ENCODE measurements at places on chromosomes 6 and 20. TPM values are rescaled to one million over a fixed set of nuclear protein-coding genes. Genes with fewer than 3 reads are reported as not detected.
A peak's percentile ranks its signal among the peaks of the same experiment; 100 is the strongest.

The ANGPT4 gene
- not detected for total RNA-seq

The KCNQ5 gene
- not detected for total RNA-seq

The GNAS-AS1 gene
- total RNA-seq, result under 0.01 TPM

The LST1 gene
- not detected for total RNA-seq

The OR2H2 gene
- not detected for total RNA-seq

The CNKSR3 gene
- total RNA-seq, result 8.3 TPM

The C20orf144 gene
- under 0.01 TPM for total RNA-seq

The SNPH gene
- 1.8 TPM for total RNA-seq

The RNF39 gene
- not detected for total RNA-seq

The CCR6 gene
- not detected for total RNA-seq

The LY6G6C gene
- total RNA-seq, result not detected

The TINAG gene
- total RNA-seq, result not detected

The RNF5 gene
- total RNA-seq, result 44.4 TPM

The LINC00237 gene
- total RNA-seq, result under 0.01 TPM

GRCh38 chr6:47105469-47106178, 63.5 kb upstream of the ADGRF1 start:
- no peak for DNase-seq

- no peak for DNase-seq
Observed at GRCh38 chr6:125252891-125253290, 48.9 kb downstream of the HDDC2 start.

DNA sequence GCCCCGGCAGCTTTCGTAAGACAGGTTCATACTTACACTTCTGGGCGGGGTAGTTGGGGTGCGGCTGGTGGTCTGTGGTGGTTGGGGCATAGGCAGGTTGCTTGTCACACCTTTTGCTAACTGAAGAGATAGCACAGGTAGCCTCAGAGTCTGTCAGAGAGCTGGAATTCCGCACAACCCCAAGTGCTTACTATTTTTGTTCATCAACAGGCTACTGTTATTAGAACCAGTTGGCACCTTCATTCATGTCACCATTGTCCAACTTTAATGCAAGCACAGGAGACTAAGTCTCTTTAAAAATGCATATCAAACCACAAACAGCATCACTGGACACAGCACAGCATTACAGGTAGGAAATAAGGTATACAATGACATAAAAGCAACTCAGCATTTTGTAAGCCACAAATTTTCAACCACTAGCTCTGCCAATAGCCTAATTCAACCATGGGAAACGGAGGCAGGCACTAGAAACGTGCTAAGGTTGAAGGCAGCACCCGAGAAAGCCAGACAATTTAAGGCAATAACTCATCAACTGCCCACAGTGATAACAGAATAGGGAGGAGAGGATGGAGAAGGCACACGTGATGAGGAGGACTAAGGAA, 143.8 kb downstream of the ZMYND8 start:
- no peak for DNase-seq

DNA sequence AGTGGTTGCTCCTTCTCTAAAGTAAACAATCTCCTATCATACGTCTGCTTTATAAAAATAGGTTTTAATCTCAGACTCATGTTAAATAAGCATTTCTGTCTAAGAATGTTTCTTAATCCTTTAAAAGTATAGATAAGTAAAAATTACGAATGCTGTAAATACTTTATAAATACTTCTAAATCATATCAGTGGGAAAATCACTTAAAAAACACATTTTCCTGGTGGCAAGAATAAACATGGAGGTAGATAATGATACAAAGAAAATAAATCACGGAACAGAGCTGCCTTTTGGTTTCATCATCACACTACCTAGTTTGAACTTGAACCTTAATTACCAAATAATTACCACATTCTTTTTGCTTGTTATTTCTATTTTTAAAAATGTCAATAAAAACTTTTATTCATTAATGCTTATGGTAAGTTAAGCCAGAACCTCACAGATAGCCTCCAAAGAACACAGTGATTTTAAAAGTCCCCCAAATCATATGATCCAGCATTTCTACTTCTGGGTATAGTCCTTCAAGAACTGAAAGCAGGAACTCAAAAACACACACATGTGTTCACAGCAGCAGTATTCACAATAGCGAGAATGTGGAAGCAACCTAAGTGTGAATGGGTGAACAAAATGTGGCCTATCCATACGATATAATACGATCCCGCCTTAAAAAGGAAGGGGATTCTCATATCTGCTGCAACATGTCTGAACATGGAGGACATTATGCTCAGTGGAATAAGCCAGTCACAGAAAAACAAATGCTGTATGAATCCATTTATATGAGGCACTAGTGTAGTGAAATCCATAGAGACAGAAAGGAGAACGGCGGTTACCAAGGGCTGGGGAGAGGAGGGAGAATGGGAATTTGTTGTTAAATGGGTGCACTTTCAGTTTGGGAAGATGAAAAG, 72.4 kb downstream of the SLC22A23 start:
- no peak for DNase-seq

- no peak for DNase-seq
Observed at GRCh38 chr6:106648651-106649308, 19.4 kb downstream of the QRSL1 start.

DNA sequence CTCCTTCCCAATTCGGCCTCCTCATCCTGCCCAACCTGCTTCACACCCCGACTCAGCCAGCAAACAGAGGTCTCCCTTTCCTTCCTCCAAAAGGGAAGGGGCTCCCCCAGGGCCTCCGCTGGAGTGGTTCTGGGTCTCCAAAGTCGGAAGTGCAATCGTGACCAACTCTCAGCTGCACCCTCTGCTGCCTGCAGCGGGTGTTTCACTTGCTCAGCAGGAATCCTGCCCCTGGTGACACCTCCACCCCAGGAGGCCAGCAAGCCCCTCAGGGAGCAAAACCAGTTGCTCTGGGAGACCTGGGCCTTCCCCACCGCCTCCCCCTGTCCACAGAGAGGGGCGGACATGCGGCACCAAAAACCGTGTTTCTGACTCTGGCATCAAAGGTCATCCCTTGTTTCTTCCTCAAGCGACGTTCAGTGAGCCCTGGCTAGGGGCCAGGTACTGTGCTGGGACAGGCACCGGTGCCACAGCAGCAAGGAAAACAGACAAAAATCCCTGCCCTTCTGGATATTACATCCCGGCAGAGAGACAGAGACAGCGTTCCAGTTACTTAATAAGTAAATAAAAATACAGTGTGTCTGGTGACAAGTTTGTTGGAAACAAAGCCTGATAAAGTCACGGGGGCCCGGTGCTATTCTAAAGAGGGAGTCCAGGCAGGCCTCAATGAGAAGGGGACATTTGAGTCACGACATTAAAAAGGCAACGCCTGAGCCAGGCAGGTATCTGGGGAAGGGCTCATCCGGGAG, 219.0 kb downstream of the BMP7 start:
- no peak for DNase-seq

DNA sequence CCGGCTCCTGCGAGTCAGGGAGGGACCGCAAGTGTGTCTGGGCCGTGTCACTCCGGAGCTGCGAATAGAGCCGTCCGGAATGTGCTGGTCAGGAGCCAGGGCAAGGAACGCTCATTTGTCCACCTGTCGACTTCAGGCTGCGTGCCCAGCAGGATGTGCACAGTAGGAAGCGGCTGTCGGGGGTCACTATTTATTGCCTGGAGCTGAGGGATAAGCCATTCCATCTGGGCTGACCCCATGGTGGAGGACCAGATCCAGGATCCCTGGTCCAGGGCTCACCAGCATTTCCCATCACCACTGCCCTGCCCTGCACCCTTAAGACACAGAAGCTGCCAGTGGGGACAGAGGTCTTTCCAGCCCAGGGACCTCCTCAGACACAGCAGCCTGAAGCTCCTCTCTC, 14.7 kb downstream of the NTSR1 start:
- peak; percentile 63 for DNase-seq

GRCh38 chr20:16712511-16712947, 17.3 kb upstream of the SNRPB2 start:
- no peak for DNase-seq

DNA sequence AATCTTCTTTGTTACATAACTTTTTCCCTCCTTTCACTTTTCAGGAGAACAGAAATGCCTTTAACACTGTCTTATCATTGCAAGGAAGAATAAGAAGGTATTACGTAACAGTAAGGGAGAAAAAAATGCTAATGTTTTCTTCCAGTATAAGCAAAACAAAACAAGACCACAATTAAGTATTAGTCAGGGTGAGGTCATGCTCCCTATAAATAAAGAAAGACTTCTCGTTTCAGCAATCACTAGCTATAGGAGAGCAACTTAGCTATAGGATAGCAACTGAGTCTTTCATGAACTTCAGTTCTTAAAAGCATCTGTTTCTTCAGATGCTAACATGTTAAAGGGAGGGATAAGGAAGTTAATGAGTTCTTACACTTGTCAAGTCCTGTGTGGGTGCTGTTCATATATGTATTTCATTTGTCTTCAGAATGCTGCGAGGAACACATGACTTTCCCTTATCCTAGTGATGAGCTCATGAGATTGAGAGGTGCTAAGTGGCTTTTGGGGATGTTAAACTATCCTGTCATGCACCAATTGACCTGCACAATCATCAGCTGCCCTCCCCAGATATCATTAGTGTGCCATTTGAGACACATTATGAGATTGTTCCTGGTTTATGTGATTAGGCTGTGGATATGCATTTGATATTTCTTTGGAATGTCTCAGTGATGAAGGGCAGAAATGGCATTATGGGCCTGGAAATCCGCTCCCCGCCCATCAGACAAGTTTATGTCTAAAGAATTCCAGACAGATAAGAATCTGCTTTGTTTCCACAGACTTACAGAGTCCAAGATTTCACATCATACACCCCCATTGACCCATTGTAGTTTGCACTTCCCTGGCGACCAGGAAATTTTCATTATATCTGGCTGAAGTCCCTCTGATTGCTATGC, 37.5 kb downstream of the LAMA4 start:
- peak; percentile 92 for DNase-seq

GRCh38 chr20:25177890-25178321, 17.6 kb upstream of the ENTPD6 start:
- no peak for DNase-seq

- DNase-seq, result no peak
Observed at GRCh38 chr6:107689190-107689589, 134.9 kb downstream of the SCML4 start.

DNA sequence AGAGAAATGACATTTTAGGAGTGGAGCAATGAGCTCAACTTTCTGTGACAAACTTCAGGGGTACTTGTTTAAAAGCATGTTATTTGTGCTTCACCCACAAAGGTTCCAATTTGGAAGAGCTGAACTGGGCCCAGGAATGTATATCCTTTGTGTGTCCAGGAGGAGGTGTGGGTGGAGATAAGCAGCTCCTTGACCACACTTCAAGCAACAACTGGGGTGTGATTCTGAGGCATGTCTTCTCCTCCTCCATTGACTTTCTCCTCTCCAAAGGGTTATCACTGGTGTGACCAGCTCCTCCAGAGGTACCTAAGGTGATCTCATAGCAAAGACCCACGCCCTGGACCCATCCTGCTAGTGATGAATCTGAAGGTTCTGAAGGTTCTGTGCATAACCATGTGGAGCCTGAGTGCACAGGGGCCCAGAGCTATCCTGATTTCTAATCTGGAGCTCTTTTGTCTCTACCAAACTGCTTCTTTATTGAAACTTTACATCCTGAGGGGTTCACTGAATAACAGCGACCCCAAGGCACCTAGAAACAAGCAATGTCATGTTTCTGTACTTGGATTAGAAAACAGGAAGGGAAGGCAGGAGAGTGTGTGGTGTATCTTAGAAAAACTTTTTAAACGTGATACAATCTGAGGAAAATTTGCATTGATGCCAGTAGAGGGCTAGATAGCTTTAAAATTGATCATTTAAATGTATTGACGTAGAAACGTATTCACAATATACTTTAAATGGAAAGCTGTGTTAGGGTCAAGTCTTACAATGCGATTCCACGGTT, 60.9 kb upstream of the CD93 start:
- no peak for DNase-seq

GRCh38 chr20:4069751-4070150, 54.4 kb upstream of the RNF24 start:
- DNase-seq, result no peak

- no peak for DNase-seq
Observed at GRCh38 chr6:5248302-5249098, 12.2 kb downstream of the LYRM4 start.

GRCh38 chr6:140388192-140388802, 1013.8 kb upstream of the CITED2 start:
- no peak for DNase-seq

GRCh38 chr20:43534791-43535350, 24.0 kb upstream of the SGK2 start:
- DNase-seq, result no peak

DNA sequence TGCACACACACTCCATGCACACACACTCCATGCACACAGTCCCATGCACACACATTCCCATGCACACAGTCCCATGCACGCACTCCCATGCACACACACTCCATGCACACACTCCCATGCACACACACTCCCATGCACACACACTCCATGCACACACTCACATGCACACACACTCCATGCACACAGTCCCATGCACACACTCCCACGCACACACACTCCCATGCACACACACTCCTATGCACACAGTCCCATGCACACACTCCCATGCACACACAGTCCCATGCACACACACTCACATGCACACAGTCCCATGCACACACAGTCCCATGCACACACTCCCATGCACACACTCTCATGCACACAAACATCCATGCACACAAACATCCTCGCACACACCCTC, 168.4 kb downstream of the TTLL2 start:
- no peak for DNase-seq

- peak; percentile 72 for DNase-seq
Observed at GRCh38 chr6:15389765-15390723, 144.2 kb downstream of the JARID2 start.

DNA sequence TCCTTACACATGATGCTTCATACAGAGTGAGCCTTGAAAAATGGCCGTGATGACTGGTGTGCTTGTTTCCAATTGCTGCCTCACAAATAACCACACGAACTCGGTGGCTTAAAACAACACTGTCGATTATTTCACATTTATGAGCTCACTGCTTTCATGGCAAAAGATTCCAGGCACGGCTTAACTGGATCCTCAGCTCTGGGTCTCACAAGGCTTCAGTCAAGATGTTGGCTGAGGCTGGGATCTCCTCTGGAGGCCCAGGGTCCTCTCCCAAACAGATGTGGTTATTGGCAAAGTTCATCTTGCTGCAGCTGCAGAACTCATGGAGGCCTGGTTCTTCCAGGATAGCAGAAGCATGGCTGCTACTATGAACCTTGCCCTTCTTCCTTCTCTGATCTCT, 144.6 kb downstream of the TFAP2C start:
- DNase-seq, result no peak

GRCh38 chr20:3995067-3995748, 20.1 kb downstream of the RNF24 start:
- no peak for DNase-seq

DNA sequence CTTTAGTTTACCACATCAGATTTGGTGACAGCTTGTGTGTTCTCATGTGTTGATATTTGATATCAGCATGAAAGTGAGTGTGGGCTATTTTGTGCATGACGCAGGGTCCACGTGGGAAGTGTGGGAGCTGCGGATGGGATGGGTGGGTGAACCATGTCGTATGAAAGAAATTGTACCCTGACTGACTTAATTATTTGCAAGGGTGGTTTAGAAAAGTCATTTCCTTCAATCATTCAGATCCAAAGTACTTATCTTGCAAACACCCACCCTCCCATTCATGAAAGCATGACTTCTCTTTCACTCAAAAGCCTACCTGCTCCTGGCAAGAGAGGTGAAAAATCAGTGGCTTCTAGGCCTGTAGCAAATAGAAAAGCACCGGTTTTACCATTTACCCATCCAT, 91.8 kb upstream of the BACH2 start:
- no peak for DNase-seq

- no peak for DNase-seq
Observed at GRCh38 chr6:170456886-170457698, 96.0 kb downstream of the PSMB1 start.

- no peak for DNase-seq
Observed at GRCh38 chr6:4304927-4305455, 169.6 kb upstream of the ECI2 start.

- peak; percentile 72 for DNase-seq
Observed at GRCh38 chr6:2857580-2858337, 16.1 kb upstream of the SERPINB1 start.
